ENCODE measurements at places on chromosomes 12 and 14.
A peak's percentile ranks its signal among the peaks of the same experiment; 100 is the strongest.

DNA sequence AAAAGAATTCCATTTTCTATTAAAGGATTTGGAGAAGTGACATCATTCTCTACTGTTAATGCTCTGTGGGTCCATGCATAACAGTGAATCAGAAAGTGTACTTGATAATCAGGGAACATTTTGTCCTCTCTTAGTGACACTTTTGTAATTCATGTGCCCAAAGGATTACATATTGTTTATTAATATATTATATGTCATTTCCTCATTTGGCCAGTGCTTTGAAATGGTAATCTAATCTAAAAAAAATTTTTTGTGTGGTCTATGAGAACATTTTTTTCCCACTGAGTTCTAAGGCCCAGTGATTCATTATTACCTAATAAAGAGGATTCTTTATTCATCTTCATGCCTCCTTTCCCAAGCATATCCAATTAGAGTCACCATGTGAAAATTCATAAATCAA is 79.7 kb upstream of the MYF6 start:
- no peak for DNase-seq

DNA sequence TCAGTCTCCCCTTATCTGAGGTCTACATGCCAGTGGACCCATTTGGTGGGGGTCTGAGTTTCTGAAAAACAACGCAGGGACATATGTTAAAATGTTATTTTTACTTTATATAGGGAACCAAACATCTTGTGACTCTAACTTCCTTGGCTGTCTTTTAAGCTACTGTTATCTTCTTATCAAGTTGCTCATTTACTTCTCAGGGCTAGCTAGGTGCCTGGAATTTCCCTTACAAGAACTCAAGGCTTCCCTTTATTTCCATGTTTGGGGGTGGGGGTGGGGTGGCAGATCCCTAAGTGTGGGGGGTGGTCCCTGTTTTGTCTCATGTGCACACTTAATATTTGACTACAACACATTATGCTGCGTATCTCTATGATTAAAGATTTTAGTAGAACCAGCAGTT is 31.6 kb downstream of the PPP1R36 start:
- DNase-seq, result no peak

- no peak for DNase-seq
Observed at GRCh38 chr14:101350021-101350420, 211.3 kb upstream of the DIO3 start.

DNA sequence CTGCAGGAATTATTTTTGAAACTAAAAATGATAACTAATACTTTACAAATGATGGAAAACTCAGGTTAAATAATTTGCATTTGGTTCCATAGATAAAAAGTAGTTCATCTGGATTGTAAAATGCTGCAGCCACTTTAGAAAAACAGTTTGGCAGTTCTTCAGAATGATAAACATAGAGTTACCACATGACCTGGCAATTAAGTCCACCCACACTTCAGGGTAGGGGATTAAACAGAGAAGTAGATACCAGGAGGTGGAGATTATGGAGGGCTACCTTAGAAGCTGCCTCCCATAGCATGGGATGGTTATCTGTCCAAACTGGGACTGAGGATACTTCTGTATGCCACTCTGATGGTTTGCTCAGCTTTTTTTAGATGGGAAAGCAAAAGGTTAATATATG is 22.2 kb downstream of the ARF6 start:
- no peak for DNase-seq

- no peak for DNase-seq
Observed at GRCh38 chr12:50401500-50402081, 906 bp downstream of the LARP4 start.

DNA sequence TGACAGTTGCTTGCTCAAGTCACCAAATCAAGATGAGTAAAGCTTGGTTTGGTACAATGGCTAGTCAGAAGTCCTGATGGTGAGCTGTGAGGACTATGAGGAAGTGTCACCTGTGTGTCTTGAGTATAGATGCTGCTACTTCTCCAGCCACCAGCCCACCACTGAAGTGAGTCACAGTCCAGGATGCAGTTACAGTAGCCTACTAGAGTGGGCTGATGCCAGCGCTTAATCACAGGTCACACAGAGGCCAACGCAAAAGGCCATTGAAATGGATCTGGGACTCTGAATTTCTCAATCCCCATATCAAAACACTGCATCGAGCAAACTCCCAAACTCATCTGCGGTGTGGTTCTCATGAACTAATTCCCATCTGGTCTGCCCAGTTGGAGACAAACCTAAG is 223.1 kb downstream of the ANO6 start:
- no peak for DNase-seq

DNA sequence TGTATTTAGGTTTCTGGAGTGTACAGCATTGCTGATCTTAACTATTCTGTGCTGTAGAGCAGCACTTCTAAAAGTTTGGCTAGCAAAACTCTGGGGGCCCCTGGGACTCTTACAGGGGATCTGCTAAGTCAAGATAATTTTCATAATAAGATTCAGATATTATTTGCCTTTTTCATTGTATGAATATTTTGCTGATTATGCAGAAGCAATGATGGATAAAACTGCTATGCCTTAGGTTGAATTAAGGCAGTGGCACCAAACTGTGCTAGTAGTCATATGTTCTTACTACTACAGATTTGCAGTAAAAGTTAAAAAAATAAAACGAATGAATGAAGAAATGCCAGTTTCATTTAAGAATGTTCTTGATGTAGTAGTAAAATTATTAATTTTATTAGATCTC is 160.1 kb downstream of the PDZRN4 start:
- DNase-seq, result no peak

GRCh38 chr12:11906286-11906935 is 164.3 kb upstream of the BCL2L14 start:
- DNase-seq, result no peak

DNA sequence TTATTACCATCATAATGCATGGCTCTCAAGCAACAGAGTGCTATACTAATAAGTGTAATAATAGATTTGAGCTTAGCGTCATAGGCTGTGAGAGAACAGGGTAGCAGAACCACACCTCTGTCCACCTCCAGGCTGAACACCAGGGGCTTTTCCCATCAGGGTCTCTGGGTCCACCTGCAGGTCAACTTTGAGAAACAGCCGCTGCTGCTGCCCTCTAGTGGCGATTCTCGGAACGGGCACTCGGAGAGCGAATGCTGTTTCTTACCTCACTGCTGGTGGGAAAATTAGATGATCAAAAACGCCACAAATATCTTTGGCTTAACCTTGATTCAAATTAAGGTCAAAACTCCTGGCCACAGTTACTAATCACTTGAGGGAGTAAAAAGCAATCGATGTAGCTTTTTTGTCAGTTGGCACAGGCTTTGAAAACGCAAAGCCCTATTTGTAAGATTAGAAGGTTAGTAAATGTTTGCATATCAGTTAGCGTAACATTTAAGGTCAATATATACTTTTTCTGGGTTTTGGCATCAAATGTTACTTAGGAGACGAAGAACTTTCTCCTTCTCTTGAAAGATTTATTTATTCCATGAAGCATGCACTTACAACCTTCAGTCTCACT is 127.9 kb upstream of the TMEM132D start:
- DNase-seq, result peak; percentile 38

GRCh38 chr12:103814436-103814835 is 26.6 kb downstream of the NT5DC3 start:
- no peak for DNase-seq

GRCh38 chr14:91005716-91006115 is 54.7 kb downstream of the RPS6KA5 start:
- no peak for DNase-seq
